ENCODE measurements at places on chromosomes 7 and 10.

- no peak for DNase-seq
Observed at GRCh38 chr10:13056456-13057077, 43.4 kb upstream of the OPTN start.

DNA sequence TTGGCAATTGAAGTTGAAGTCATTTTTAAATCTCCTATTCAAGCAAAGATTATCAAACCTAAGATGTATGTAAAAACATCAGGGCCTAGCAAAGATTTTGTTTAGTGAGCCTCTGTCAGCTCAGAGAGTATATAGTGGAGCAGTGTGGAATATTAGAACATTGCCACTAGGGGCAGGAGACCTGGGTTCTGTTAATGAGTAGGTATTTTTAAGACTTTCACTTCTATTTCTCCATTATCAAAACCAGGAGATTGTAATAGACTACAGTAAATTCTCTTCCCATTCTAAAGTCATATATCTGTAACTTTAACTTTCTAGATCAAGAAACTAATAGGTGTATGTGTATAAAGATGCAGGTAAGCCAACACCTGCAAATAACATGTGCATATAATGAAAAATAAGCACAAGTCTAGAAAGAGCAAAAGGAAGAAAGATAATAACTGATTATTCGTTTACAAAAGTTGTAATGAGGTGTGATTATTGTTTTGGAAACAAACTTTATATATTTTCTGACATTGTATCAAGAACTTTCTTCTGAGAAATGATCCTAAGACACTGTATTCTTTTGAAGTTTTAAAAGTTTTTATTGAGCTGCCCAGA is 64.4 kb downstream of the KCND2 start:
- no peak for DNase-seq

GRCh38 chr10:29713450-29713849 is 78.7 kb upstream of the SVIL start:
- no peak for DNase-seq

GRCh38 chr7:31125171-31125570 is 73.1 kb downstream of the ADCYAP1R1 start:
- no peak for DNase-seq

- no peak for DNase-seq
Observed at GRCh38 chr10:98901441-98902110, 334.1 kb downstream of the HPSE2 start.

GRCh38 chr10:100487529-100487928 is 24.7 kb downstream of the WNT8B start:
- DNase-seq, result no peak

- no peak for DNase-seq
Observed at GRCh38 chr7:103474956-103475355, 28.9 kb upstream of the SLC26A5 start.

DNA sequence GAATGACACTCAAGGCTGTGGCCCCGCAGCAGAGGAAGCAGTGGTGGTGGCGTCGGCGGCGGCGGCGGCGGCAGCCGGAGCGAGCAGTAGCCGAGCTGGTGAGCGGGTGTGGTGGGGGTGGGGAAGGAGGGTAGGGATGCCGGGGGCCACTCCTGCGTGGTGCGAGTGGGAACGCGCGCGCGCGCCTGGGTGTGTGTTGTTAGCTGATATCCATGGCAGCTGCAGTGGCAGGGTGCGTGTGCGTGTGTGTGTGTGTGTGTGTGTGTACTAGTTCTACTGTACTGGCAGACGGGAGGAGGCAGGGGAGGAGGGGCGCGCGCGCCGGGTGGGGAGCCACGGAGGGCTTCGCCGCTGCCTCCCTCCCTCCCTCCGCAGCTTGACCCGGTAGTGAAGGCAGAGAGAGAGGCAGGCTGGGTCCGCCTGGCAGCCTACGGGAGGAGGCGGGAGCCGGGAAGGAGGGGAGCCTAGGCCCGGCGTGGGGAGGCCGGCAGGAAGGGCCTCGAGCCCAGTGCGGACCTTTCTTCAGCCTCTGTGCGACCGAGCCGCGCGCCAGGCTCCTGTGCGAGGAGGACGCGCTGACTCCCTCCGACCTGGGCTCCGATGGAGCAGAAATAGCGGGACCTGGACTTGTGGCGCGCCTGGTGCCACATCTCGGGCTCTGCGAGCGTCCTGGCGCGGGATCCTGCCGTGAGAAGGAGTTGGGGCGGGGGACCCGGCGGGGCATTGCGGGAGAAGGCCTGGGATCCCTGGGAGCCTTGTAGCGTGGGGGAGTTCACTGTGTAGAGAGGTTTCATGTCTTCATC is at the start of gene MAGI2:
Gene MAGI2 (minus strand): TSS at position 110 of the 803 bp plus-strand sequence. CDS start 347 bp downstream, outside the sequence.
- no peak for DNase-seq

DNA sequence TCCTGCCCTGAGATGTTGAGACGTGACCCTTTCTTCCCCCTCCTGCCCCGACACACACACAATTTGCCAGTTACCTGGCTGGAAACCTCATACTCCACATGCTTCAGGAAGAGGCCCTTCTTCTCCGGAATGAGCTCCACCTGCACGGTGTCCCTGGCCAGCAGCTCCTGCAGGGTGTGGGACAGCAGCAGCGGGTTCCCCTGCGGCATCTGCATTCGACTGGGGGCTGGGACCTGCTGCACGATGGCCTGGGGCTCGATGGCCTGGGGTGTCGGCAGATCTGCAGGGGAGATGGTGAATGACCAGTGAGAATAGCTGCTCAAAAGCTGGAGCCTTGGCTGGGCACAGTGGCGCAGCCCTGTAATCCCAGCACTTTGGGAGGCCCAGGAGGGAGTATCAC is 36.0 kb downstream of the NUDT1 start:
- DNase-seq, result no peak

DNA sequence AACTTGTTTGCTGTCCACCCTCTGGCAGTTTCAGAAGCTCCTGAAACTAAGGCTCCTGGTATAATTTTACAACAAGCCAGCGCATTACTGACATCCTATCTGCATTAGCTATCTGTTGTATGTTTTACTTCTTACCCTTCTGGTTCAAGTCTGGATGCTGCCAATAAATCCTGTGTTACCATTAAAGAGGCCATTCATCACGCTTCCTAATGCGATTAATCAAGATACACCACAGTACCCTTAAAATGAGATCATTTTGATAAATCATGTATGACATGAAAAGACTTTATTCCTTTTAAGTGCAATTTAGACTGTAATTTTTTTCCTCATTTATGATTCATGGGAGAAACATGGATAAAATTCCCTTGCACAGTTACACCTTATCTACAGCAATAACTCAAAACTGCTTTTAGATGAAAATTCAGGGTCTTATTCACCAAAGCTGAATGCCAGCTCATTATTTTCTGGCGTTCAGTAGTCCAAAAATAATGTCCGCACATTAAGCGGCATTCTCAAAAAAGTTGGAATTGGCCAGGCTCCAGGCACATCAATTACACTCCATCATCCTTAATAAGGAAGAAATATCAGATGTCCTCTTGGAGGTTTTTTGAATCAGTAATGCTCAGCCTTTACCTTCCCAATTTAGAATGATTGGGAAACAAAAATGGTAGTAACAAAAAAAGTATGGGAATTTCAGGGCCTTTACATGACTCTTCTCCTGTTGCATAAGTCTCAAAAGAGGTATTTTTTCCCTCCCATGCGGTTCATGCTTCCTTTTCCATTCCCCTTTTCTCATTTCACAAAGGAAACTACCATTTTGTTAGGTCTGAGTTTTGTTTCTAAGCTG is 878.5 kb downstream of the LRMDA start:
- no peak for DNase-seq

DNA sequence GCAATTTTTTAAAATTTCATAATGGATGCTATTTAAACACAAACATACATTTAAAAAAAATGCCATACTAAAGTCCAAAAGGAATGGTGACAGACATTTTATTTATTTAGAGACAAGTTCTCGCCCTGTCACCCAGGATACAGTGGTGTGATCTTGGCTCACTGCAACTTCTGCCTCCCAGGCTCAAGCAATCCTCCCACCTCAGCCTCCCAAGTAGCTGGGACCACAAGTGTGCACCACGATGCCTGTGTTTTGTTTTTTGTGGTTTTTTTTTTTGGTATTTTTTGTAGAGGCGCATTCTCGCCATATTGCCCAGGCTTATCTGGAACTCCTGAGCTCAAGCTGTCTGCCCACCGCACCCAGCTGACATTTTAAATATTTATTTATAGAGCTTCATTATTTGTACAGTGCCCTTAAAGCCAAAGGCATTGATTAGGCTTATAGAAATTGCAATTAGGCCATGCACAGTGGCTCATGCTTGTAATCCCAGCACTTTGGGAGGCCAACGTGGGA is 703.5 kb downstream of the AUTS2 start:
- DNase-seq, result no peak

Data from GM19239 (cell line).